Activated naive CD8-positive, alpha-beta T cell treated with anti-CD3 and anti-CD28 coated beads for 36 hours (primary cell): ENCODE measurements at places on chromosomes 1 and 21.

GRCh38 chr21:26087223-26087918 lies 83.2 kb downstream of the APP start:
- no peak for DNase-seq

DNA sequence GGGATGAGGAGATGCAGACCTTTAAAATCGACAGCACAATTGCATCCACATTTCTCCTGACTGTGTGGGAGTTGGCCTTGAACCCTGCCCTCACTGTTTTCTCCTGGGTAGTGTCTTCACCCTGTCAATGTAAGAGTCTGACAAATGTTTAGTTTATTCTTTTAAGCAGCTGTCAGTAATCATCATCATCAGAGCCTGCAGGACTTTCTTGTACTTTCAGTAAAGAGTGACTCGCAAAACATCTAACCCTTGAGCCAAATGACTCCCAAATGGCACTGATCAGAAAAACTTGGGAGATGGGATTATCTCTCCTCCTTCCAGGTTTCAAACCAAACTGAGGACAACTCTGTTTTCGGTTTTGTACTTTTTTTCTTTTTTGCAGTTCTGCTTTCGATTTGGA lies 460.2 kb downstream of the KIF26B start:
- DNase-seq, result no peak

GRCh38 chr1:116415699-116416533 lies 42.9 kb downstream of the ATP1A1 start:
- no peak for DNase-seq

- DNase-seq, result no peak
Observed at GRCh38 chr1:227395426-227396028, 77.2 kb upstream of the CDC42BPA start.

- no peak for DNase-seq
Observed at GRCh38 chr1:240465531-240465940, 146.4 kb downstream of the GREM2 start.

DNA sequence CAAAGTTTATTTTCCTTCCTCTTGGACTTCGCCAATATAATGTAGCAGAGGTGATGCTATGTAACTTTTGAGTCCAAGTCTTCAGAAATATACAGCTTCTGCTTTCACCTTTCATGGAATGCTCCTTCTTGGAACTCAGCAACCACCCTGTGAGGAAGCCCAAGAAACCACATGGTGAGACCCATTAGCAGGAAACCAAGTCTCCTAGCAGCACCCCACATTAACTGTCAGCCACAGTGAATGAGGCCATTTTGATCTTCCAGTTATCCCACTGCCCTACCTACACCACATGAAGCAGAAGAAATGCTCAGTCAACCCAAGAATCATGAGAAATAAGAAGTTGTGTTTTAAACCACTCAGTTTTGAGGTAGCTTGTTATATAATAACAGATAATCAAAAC lies 58.2 kb downstream of the PAPPA2 start:
- DNase-seq, result no peak

DNA sequence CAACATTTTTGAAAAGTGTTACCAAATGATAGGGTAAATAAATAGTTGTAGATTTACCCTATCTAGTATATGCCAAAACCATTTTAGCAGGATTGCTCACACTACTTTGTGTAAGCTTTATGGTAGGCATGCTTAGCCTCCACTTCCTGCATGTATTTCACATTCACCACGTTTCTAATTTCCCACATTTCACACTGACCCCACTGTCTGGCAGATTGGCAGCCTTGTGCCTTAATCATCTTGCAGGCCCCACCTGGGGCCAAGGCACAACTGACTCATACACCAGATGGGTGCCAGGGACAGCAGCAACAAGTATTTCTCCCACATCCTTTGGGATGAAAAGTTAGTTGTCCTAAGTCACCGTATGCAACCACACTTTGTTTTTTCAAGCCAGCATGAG lies 21.2 kb upstream of the CENPF start:
- DNase-seq, result no peak

GRCh38 chr1:231541842-231542241 lies 13.4 kb downstream of the TSNAX start:
- DNase-seq, result no peak

DNA sequence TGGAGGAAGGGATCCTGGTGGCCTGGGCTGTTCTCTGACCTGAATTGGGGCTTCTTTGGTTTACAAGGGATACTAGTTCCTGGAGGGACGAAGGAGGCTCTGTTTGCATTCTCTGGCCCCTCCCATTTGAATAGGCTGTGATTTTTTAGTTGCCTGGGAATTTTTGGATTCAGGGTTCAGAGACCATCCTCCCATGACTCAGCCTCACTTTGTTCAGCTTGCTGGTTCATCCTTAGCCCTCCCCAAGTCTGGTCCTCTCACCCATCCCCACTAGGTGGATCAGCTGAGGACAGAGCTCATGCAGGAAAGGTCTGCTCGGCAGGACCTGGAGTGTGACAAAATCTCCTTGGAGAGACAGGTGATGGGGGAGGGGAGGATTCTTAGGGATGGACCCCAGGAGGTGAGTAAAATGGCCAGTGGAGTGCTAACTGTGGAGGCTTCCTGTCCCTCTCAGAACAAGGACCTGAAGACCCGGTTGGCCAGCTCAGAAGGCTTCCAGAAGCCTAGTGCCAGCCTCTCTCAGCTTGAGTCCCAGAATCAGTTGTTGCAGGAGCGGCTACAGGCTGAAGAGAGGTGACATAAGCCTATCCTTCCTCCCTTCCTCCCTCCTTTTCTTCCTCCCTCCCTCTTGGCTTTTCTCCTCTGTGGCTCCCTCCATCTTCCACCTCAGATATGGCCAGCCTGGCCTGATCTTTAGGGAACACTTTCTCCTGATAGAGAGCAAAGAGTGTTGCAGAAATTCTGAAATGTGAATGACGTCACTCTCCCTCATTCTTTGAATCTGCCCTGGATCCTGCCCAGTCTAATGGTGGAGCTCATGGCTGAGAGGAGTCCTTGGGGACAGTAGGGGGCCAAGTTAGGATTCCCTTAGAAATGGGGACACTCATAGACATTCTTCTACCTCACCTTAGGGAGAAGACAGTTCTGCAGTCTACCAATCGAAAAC lies 4.5 kb upstream of the TUFT1 start:
- DNase-seq, result no peak

GRCh38 chr1:196563768-196564167 lies 44.5 kb downstream of the KCNT2 start:
- no peak for DNase-seq

GRCh38 chr1:244651956-244652622 lies 837 bp upstream of the DESI2 start:
- DNase-seq, result no peak

DNA sequence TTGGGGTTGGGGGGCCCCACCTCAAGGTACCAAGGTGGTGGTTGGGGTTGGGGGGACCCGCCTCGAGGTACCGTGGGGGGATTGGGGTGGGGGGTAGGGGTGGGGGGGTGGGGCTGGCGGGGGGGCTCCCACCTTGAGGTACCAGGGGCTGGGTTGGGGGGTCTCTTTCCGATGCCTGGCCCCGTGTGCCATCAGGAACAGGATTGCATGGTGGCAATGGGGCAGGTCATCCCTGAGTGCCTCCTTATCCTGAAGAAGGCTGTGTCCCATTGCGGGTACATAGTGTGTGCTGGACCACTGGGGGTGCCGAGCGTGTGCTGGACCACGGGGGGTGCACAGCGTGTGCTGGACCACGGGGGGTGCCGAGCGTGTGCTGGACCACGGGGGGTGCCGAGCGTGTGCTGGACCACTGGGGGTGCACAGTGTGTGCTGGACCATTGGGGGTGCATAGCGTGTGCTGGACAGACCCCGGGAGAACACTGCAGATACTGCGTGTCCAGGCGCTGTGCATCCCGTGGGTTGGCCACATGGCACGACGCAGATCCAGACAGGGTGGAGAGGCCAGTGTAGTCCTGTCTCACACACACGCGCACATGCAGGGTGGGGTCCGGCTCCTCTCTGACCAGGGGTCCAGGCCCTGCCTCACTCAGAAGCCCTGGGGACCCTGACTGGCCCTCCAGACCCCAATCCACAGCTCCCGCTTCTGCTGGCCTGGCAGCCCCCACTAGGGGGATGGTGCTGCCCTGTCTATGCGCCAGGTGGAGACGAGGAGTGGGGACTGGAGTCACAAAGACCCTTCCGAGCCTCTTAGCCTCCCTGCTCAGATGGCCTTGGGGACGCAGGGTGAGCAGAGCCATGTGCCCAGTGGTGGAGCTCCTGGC lies 4.2 kb downstream of the SCNN1D start:
- no peak for DNase-seq

GRCh38 chr1:87402241-87403002 lies 73.7 kb downstream of the LMO4 start:
- no peak for DNase-seq

- DNase-seq, result no peak
Observed at GRCh38 chr1:220901881-220902280, 22.6 kb downstream of the HLX start.

- no peak for DNase-seq
Observed at GRCh38 chr1:183228347-183229220, 42.5 kb downstream of the LAMC2 start.

DNA sequence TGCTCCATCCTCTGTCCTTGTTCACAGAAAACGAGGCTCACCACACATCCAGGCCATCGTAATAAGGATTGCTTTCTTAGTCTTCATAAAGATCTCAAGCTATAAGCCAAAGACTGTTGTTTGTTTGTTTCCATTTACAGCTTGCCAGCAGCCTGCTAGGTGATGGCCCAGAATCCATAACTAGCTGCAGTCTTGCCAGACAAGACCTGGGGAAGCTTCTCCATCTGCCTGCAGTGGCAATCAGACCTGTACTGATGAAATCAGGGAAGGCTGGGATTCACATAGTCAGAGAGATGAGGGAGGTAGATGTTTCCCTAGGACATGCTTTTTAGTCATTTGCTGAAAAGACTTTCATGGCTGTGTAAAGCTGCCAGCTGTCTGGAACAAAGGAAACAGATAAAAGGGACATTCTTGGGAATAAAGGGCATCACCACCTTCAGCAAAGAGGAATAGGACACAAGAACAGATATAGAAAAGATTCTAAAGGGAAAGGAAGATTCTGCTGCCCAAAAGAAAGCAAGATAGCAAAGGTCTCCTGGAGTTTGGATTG lies 51.0 kb downstream of the MT1HL1 start:
- no peak for DNase-seq

DNA sequence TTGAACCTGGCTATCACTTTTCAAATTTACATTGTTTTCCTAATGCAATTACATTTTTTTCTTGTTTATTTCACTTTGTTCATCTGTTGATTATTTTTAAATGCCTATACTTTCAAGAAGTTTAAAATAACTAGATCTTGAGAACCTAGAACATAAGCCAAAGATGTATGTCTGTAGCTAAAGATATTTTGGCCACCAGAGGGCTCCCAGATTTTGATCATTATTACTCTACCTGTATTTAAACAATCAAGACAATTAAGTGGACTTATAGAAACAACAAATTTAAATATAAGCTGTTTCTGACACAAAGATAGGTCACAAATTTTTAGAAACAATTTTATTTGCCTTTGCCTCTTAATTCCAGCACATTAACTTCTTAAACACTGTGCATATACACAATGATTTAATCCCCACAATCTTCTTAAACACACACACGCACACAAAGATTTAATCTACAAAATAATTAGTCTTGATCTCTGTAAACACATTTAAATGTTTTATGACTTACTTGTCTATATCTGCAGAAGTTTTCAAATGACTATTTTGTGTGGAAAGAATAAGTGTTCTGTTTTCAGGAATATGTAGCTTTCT lies 380.0 kb downstream of the DSCAM start:
- DNase-seq, result no peak

DNA sequence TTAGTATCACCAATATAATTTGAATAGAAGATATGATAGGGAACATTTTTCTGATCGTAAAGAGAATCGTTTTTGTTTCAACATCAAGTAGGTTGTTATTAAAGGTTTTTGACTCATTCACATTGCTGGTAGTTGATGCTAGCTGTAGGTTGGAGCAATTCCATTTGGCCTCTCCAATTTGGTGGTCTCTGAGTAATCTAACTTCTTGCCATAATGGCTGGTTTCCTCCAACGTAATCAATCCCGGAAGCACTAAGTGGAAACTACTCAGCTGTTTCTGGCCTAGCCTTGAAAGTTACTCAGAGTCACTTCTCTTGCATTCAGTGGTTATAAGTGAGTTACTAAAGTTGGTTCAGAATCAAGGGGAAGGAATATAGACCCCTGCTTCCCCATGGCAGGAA lies 26.0 kb downstream of the RCOR3 start:
- no peak for DNase-seq

- no peak for DNase-seq
Observed at GRCh38 chr1:203150511-203151297, 23.2 kb downstream of the ADORA1 start.

GRCh38 chr1:71377886-71378285 lies 297.1 kb upstream of the ZRANB2 start:
- no peak for DNase-seq

DNA sequence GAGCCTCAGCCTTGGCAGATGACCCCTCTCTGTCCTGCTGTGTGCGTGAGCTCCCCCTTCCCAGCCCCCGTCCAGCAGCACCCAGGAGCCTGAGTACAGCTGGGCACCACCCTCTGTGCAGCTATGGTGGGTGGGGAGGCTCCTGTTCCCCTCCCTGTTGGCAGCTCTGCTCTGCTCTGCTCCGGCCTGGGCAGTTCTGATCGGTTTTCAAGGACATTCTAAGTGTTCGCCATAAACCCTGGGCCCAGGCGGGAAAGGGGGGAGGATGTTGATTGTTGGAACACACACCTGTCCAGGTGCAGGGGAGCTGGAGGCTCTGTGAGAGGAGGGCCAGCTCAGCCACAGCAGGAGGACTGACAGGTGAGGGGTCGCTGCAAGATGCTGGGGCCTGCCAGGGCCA lies at the start of gene CLCNKB:
Gene CLCNKB (plus strand): TSS at position 262 of the 400 bp plus-strand sequence. CDS start 711 bp downstream, outside the sequence.
- DNase-seq, result no peak

DNA sequence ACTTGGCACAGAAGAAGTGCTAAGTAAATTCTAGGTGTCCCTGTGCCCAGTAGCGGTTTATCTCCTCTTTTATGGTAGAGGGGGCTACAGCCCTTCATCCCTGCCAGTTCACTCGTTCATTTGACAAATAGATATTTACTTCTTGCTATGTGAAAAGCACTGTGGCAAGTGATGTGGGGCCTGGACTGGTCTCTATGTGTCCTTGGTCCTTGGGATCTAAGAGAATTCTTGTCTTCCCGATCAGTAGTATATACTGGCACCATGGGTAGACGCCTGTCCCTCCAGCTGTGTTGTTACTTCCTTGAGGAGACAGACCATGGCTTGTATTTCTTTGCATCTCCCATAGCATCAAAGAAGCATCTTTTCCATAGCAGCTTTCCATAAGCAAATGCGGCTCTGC lies 29.7 kb downstream of the EIF2D start:
- no peak for DNase-seq
